ENCODE measurements at places on chromosomes 11 and 22. TPM values are rescaled to one million over a fixed set of nuclear protein-coding genes. Genes with fewer than 3 reads are reported as not detected.

DNA sequence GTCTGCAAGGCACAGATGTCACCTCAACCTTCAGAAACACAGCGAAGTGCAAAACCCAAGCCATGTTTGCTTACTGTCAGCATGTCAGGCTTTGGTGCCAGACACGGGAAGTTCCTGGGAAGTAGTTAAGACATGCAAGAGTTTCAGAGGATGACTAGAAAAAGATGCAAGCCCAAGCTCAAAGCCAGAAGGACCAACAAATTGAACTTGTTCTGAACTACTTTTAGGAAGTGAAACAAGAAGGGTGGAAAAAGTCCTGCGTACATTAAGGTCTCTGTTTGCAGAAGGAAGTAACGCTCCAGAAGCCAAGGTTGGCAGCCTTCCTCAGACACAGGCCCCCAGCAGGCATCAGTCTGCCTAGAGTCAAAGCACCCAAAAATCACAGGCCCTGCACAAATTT, 2.6 kb downstream of the AP1B1 start:
- DNase-seq: no peak

DNA sequence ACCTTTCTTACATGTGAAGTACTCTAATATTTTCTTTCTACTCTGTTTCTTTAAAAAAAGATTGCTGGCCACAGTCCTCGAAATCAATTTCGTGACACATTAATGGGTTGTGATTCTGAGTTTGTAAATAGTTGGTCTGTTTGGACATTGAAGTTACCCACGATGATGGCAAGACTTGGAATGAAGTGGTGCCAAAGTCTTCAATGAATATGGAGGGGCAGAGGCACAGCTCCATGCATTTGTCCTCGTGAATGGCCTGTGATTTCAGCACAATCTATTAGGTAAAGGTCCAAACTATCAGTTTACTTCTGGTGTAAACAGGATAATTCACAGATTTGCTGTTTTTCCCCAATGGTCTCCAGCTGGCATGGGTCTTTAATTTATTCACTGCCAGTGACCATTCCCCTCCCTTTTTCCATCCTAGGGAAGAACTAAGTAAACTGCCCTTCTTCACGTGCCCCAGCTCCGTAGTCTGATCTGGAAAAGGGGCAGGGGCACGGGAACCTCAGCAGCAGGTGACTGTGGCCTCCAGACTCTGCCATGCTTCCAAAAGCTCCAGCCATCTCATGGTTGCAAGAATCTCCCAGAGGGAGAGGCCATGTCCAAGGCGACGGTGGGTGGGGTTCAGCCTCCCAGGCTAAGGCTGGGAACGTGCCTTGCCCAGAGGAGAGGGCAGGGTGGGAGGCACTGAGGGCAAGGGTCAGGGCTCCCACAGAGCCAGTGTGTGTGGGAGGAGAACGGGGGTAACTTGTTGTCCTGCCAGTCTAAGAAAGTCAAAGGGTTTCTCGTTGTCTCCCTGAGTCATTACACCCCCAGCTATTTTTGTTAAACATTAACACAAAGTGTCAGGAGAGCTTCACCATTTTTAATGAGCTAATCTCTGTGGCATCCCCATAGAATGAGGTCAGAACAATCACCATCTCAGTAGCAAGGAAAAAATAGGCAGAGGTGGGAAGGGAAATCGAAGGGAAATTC, 16.9 kb upstream of the PEX26 start:
- DNase-seq: no peak

GRCh38 chr11:114397349-114397982, 2.8 kb downstream of the C11orf71 start:
- no peak for DNase-seq

- DNase-seq: no peak
Observed at GRCh38 chr11:1453611-1454034, 33.0 kb downstream of the MOB2 start.

- DNase-seq: no peak
Observed at GRCh38 chr22:47994601-47995263, 1232.3 kb downstream of the TBC1D22A start.

DNA sequence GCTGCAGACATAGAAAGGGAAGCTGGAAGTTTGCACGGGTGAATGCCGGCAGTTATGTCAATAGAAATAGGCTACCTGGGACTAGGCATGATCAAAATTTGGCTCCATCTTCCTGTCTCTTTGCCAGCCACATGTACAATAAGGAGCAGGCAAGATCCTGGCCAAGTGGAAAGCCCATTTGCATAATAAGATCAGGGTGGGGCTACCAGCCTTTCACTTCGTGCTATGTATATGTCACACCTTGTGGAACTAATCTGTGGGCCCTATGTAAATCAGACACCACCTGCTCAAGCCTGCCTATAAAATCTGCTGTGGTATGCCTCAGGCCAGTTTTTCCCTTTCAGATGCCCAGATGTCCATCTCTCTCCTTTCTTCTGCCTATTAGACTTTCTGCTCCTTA, 79.3 kb upstream of the DRD2 start:
- no peak for DNase-seq

GRCh38 chr11:65559535-65559934, 1.4 kb upstream of the LTBP3 start:
- DNase-seq: no peak

DNA sequence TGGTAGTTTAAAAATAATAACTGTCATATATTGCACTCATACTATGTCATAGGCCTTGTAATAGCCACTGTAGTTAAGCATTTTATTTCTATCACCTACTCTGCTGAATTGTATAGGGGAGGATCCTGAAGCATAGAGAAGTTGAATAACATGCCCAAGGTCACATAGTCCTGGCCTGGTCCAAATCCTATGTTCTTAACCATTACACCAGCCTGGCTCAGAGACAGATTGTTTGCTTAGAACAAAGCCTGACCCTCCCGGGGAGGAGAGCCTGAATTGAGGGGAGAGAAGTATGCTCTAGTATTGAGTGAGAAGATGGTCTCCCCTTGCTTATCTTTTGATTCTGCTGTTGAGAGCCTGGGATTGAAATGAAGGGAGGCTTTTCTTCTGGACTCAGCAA, 2.2 kb downstream of the NEU3 start:
- DNase-seq: no peak

- no peak for DNase-seq
Observed at GRCh38 chr11:130801333-130802122, 114.8 kb downstream of the SNX19 start.

Gene KDELR3
- 15.4 TPM for total RNA-seq

Gene TREH
- total RNA-seq: not detected

Gene LDHAL6A
- total RNA-seq: not detected

Gene OR4P4
- not detected for total RNA-seq

Gene OR4C5
- not detected for total RNA-seq

Gene HBB
- total RNA-seq: 16,523 TPM

Gene FXYD2
- 6.6 TPM for total RNA-seq

Gene GPHA2
- total RNA-seq: not detected

Gene DTX4
- 35.9 TPM for total RNA-seq

Gene EXPH5
- total RNA-seq: 11.9 TPM

Gene SMIM35
- total RNA-seq: not detected
